Stimulated activated CD4-positive, alpha-beta T cell treated with anti-CD3 and anti-CD28 coated beads, Interleukin-12 subunit alpha, Interleukin-12 subunit beta, amount 100 ng/mL, for 24 hours (primary cell): ENCODE measurements at places on chromosomes 7 and 10.

GRCh38 chr10:11191190-11191589 is 173.5 kb downstream of the CELF2 start:
- no peak for DNase-seq

- no peak for DNase-seq
These were observed 80.8 kb downstream of the VWDE start for GRCh38 chr7:12322903-12323300.

- DNase-seq = no peak
These were observed 5.3 kb downstream of the PSAP start for GRCh38 chr10:71845410-71846405.

DNA sequence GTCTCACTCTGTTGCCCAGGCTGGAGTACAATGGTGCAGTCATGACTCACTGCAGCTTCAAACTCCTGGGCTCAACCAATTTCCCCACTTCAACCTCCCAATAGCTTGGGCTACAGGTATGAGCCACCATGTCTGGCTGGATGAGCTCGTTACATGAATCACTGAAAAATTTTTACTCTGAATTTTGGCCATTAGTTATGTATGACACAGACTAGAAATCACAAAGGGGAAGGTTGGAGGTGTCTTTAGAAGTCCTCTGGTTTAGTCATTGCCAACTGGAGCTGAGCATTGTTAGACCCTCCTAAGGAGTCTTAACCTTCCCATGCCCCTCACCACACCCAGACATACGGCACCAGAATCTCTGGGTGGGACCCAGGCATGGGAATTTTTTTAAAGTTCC is 34.7 kb downstream of the SVIL start:
- DNase-seq = no peak

- DNase-seq = peak; percentile 57
These were observed at the start of gene HOXA1 for GRCh38 chr7:27095897-27096767. Gene HOXA1, minus strand, starts transcription at chr7:27096000. Its CDS starts 88 bp downstream, at chr7:27095912.
